CD4-positive, alpha-beta T cell treated with Interleukin-6 at 100 ng/mL for 8 hours (primary cell): ENCODE measurements at places on chromosomes 7 and 10.

DNA sequence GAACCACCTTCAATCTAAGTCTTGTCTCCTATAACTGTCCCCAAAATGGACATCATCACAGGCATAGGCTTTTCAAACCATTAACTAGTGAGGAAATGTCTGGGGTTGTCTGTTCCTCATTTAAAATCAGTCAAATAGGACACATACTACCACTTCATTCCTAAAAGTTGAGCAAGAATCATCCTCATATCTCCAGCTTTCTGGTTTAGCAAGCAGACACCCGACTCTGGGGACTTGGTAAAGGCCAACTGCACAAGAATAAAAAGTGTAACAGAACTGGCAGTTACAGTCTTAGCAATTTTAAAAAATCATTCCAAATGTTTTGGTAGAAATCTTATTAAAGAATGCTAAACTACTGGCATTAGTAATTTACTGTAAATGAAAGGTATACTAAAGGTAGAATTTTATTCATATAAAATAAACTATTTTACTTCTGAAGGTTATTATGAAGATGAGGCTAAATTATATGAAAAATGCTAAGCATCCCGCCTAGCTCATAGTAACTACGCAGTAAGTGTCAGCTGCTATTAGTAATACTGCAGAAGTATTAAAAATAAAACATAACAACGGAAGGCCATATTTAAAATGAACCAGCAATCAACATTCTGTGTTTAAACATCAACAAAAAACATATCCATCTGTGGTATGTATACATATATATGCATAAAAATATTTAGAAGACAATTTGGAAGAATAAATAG is 60.8 kb downstream of the ZNF438 start:
- DNase-seq, result no peak

DNA sequence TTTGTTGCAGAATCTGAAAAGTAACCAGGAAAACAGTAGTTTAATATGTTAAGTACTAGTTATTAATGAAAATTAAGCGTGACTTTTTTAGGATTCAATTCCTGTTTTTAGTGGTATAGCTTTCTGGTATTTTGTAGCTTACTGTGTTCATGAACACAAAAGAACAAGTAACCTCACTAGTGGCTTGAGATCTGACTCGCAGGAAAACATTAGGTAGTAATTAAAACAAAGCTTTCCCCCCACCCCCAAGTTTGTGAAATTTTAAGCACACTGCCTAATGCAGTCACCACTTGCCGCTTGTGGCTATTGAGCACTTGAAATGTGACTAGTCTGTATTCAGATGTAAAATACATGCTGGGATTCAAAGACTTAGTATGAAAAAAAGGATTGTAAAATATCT is 102.5 kb upstream of the RPA3 start:
- DNase-seq, result no peak

- DNase-seq, result no peak
Observed at GRCh38 chr10:44853148-44853734, 57.9 kb upstream of the TMEM72 start.

- DNase-seq, result no peak
Observed at GRCh38 chr10:67663449-67664087, 32.4 kb downstream of the CTNNA3 start.

DNA sequence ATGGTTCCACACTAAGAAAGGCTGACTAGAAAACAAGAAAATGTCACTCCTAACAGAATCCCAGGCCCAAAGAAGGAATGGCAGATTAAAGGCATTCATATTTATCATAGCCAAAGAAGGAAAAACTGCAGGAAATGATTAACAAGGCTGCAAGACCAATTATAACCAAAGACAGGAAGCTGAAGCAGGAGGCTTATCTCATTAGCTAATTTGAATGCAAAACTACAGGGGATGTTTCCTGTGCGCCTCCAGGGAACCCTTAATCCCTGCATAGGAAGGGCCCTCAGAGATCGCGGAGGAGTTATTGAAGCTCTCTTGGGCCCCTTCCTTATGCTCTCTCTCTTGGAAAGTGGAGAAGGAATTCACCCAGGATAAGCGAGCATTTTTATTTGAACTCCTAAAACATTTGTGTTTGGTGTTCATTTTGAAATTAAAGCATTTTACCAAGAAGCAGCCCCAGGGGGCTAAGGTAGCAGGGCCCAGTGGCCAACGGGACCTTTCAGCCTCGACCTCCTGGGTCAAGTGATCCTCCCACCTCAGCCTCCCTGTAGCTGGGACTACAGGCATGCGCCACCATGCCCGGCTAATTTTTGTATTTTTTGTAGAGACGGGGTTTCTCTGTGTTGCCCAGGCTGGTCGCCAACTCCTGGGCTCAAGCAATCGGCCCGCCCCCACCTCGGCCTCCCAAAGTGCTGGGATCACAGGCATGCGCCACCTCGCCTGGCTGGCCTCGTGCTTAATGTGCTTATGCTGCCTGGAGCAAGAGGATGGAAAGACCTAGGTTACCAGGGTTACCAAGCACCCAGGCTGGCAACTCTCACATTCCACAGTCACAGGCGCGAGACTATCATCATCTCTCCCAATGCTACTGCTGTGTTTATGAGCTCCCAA is 24.1 kb upstream of the PROSER2 start:
- DNase-seq, result no peak
